ENCODE measurements at places on chromosomes 1 and 21. TPM values are rescaled to one million over a fixed set of nuclear protein-coding genes. Genes with fewer than 3 reads are reported as not detected.

SIM2 gene
- not detected for total RNA-seq

GRCh38 chr1:203880606-203881005, 19.2 kb downstream of the SNRPE start:
- no peak overlapping the region for H3K4me3 ChIP-seq
- H3K36me3 ChIP-seq = peaks cover 3% of the 10 kb centered on the region
- H3K27ac ChIP-seq = no peak overlapping the region

FCRL2 gene
- total RNA-seq = not detected

CLDN14 gene
- not detected for total RNA-seq

CYP2J2 gene
- 0.53 TPM for total RNA-seq

- no peak overlapping the region for H3K4me3 ChIP-seq
- no peaks in the 10 kb centered on the region for H3K36me3 ChIP-seq
- H3K27me3 ChIP-seq = no peaks in the 10 kb centered on the region
- no peak for DNase-seq
- H3K27ac ChIP-seq = no peak overlapping the region
- H3K4me1 ChIP-seq = peaks cover 10% of the 10 kb centered on the region
Measured at GRCh38 chr1:177737456-177737855, 232.4 kb downstream of the SEC16B start.

DNA sequence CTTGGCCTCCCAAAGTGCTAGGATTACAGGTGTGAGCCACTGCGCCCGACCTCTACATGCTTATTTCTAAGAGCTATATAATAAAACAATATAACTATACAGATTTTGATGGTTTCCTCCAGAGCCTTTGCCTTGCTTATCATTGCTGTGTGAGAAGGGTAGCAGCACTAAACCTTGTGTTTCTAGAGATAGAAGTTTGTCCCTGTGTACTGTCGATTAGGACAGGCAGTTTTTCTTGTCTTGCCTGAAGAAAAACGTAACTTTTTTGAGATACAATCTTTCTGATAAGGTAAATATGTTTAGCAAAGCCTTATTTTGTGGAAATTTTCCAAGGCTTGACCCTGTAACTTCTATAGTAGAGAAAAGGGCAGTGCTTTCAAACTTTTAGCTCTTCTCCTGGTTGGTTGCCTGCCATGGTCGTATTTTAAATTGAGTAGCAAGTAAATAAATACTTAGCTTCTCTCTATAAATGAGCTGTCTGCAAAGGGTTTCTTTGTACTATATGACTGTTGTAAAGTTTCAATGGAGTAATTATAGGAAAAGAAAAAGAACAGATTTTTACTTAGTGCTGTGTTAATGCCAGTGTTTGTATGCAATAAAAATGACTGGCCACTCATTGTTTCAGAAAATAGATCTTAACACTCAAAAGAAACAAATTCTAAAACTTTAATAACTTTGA, 86.4 kb upstream of the CACYBP start:
- no peak overlapping the region for H3K27ac ChIP-seq
- no peak overlapping the region for H3K4me3 ChIP-seq
- H3K27me3 ChIP-seq = no peaks in the 10 kb centered on the region
- H3K36me3 ChIP-seq = no peaks in the 10 kb centered on the region
- no peak for DNase-seq

GRCh38 chr1:110404401-110404800, 3.1 kb downstream of the LAMTOR5 start:
- H3K36me3 ChIP-seq = peaks cover 53% of the 10 kb centered on the region
- no peaks in the 10 kb centered on the region for H3K27me3 ChIP-seq
- no peaks in the 10 kb centered on the region for H3K4me1 ChIP-seq
- no peak overlapping the region for H3K4me3 ChIP-seq
- no peak overlapping the region for H3K27ac ChIP-seq
- no peak for DNase-seq

GRCh38 chr21:39651206-39651605, 38.5 kb downstream of the B3GALT5 start:
- no peaks in the 10 kb centered on the region for H3K4me1 ChIP-seq
- H3K4me3 ChIP-seq = no peak overlapping the region
- H3K27me3 ChIP-seq = no peaks in the 10 kb centered on the region
- H3K27ac ChIP-seq = no peak overlapping the region
- DNase-seq = no peak

RGS4 gene
- total RNA-seq = 0.56 TPM

CADM3 gene
- total RNA-seq = 2.4 TPM

KPRP gene
- not detected for total RNA-seq

LDLRAD1 gene
- not detected for total RNA-seq

SPATA17 gene
- total RNA-seq = 0.93 TPM

C1orf185 gene
- not detected for total RNA-seq

FAM72B gene
- 11.1 TPM for total RNA-seq

GRCh38 chr1:71521655-71522264, 440.9 kb upstream of the ZRANB2 start:
- no peak overlapping the region for H3K27ac ChIP-seq
- DNase-seq = peak; percentile 70
- no peaks in the 10 kb centered on the region for H3K36me3 ChIP-seq
- no peaks in the 10 kb centered on the region for H3K4me1 ChIP-seq

CDK18 gene
- 93.1 TPM for total RNA-seq

PLA2G2D gene
- not detected for total RNA-seq

BSND gene
- total RNA-seq = 0.15 TPM

DAB1 gene
- total RNA-seq = 37.5 TPM

LIPI gene
- not detected for total RNA-seq

DNA sequence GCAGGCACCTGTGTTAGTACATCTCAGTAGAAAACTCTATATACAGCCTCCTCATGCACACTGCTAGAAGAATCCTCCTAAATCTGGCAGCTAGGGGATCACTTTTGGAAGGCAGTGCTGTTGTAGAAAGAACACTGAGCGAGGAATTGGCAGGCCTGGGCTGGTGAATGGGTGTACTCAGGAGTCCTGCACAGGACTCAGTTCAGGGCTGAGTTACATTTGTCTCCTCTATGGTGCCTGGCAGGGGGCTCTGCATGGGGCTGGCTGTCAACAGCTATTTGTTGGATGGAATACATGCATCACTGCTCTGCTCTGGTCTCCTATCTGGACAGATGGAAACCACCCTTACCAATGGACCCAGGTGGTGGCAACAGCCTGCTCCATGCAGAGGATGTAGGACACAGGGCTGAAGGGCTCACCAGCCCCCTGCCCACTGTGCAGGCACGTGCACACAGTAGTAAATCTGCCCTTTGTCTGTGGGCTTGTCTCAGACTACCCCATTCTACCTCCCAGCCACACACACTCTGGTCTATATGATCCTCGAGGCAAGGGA, 74.2 kb downstream of the LRIG2 start:
- no peaks in the 10 kb centered on the region for H3K27me3 ChIP-seq
- no peak overlapping the region for H3K4me3 ChIP-seq

DNA sequence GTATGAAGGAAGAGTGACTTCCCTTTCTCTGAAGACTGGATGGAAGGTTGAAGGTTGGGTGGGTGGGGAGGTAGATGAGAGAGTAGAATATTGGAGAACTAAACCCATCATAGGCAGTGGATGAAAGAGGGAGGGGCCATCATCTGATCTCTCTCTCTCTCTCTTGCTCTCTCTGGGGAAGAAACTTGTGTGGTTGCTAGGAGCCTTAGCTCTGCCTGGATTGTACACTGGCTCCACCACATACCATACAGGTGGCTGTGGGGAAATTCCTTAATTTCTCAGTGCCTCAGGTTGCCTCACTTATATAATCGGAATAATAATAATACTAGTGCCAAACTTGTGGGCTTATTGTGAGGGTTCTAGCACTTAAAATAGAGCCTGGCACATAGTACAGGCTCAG, 9.5 kb downstream of the XCL1 start:
- no peaks in the 10 kb centered on the region for H3K36me3 ChIP-seq
- no peak overlapping the region for H3K27ac ChIP-seq
- peak overlapping the region; percentile 43 for H3K4me3 ChIP-seq
- no peaks in the 10 kb centered on the region for H3K4me1 ChIP-seq
- DNase-seq = no peak
- peaks cover 4% of the 10 kb centered on the region for H3K27me3 ChIP-seq

GRCh38 chr21:40129809-40130208, 262.6 kb downstream of the PCP4 start:
- H3K4me3 ChIP-seq = no peak overlapping the region
- no peaks in the 10 kb centered on the region for H3K27me3 ChIP-seq
- no peak for DNase-seq
- H3K4me1 ChIP-seq = no peaks in the 10 kb centered on the region
- peaks cover 85% of the 10 kb centered on the region for H3K36me3 ChIP-seq

GRCh38 chr1:243447347-243447746, 191.5 kb downstream of the SDCCAG8 start:
- H3K36me3 ChIP-seq = no peaks in the 10 kb centered on the region
- H3K27me3 ChIP-seq = no peaks in the 10 kb centered on the region
- no peak overlapping the region for H3K27ac ChIP-seq

GRCh38 chr1:195580988-195581387, 1027.3 kb downstream of the KCNT2 start:
- H3K36me3 ChIP-seq = no peaks in the 10 kb centered on the region
- H3K27me3 ChIP-seq = no peaks in the 10 kb centered on the region
- H3K4me3 ChIP-seq = no peak overlapping the region
- no peak overlapping the region for H3K27ac ChIP-seq
- H3K4me1 ChIP-seq = no peaks in the 10 kb centered on the region

- H3K27me3 ChIP-seq = no peaks in the 10 kb centered on the region
- DNase-seq = no peak
- H3K27ac ChIP-seq = no peak overlapping the region
- H3K4me3 ChIP-seq = no peak overlapping the region
- H3K36me3 ChIP-seq = no peaks in the 10 kb centered on the region
Measured at GRCh38 chr1:7026169-7026568, 240.9 kb downstream of the CAMTA1 start.

- no peak for DNase-seq
- peaks cover 18% of the 10 kb centered on the region for H3K36me3 ChIP-seq
- no peak overlapping the region for H3K4me3 ChIP-seq
- H3K4me1 ChIP-seq = peaks cover 6% of the 10 kb centered on the region
Measured at GRCh38 chr1:178461104-178461503, 35.7 kb downstream of the CLEC20A start.

- no peaks in the 10 kb centered on the region for H3K27me3 ChIP-seq
- H3K4me3 ChIP-seq = no peak overlapping the region
- no peak for DNase-seq
- H3K4me1 ChIP-seq = peaks cover 5% of the 10 kb centered on the region
- H3K27ac ChIP-seq = no peak overlapping the region
Measured at GRCh38 chr1:245217853-245218608, 63.2 kb downstream of the KIF26B start.

DNA sequence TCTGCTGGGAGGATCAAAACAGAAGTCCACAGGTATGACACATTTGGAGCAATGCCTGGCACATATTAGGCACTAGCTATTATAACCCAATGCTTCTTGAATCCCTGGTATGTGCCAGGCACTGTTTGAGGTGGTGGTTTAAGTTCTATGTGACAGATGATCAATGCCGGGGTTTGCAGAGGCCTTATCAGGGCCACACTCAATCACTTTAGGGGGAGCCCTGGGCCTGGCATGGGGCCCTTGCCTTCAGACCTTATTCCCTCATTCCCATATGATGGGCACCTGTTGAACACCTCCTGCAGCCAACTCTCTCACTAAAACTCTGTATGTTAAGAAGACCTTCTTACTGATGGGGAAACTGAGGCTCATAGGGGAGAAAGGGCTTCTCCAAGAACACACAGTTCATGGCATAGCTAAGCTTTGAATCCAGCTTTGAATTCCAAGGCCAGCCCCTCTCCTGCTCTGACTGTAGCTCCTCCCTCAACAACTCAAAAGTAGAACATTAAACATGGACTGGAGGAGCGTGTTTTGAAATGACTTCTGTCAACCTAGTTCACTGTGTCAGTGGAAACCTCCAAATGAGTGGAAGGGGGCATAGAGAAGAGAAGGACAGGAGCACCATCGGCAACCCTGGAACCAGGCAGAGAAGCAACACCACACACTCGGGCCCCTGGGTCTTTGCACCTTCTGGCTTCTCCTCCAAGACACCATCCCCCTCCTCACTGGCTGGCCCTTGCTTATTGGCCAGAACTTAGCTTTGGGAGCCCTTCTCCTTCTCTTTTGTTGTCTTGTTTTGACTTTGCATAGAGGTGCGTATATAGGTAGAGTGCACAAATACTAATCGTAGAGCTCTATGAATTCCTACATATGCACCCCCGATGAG, 6.6 kb upstream of the IFFO2 start:
- no peaks in the 10 kb centered on the region for H3K4me1 ChIP-seq
- no peak overlapping the region for H3K4me3 ChIP-seq
- no peaks in the 10 kb centered on the region for H3K36me3 ChIP-seq
- H3K27ac ChIP-seq = no peak overlapping the region

All from endodermal cell (in vitro differentiated cells).